Stimulated activated naive CD8-positive, alpha-beta T cell treated with anti-CD3 and anti-CD28 coated beads, Interleukin-15, amount 100 ng/mL, for 72 hours (primary cell): ENCODE measurements at places on chromosomes 3 and 15.

DNA sequence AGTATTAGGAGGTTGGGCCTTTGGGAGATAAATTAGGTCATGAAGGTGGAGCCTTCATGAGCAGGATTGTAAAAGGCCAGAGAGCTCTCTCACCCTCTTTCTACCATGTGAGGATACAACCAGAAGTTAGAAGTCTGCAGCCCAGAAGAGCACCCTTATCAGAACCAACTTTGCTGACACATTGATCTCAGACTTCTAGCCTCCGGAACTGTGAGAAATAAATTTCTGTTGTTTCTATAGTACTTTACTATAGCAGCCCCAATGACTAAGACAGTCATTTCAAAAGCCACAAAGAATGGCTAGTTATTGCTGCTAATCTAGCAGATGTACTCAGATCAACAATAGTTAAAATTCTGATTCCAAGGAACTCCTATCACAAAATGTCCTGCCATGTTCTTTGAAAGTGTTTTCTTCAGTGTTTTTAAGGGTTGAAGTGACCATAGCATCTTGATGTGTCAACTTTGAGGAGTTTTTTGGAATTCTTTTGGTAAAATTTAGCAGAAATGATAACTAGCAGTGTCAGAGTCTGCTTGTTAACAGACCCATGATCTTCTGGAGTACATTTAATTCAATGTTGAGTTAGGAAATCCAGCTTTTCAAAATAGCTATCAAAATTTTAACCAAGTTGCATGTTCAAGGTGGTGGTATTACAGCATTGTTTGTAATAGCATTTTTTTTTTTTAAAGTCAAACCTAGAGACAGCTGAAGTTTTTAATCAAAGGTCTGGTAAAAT is 10.3 kb downstream of the DZIP3 start:
- no peak for DNase-seq

DNA sequence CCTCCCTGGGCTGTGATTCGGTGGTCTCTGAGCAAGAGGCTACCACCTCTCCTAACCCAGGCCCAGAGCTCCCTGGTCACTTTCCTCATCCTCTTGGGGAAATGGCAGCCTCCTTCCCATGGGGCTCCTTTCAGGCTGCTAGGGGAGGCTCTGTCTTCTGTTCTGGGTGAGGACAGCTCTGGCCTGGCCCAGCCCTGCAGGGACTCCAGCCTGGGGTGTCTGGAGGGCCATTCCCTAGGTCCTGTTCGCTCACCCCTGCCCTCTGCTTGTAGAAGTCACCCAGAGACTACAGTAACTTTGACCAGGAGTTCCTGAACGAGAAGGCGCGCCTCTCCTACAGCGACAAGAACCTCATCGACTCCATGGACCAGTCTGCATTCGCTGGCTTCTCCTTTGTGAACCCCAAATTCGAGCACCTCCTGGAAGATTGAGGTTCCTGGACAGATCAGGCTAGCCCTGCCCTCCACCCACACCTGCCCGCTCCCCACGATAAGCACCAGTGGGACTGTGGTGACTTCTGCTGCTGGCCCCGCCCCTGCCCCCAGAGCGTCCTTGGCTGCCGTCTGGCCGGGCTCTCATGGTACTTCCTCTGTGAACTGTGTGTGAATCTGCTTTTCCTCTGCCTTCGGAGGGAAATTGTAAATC is 30.9 kb downstream of the PRKCD start:
- no peak for DNase-seq

GRCh38 chr3:148763986-148764935 is 63.4 kb upstream of the CPB1 start:
- DNase-seq = no peak

DNA sequence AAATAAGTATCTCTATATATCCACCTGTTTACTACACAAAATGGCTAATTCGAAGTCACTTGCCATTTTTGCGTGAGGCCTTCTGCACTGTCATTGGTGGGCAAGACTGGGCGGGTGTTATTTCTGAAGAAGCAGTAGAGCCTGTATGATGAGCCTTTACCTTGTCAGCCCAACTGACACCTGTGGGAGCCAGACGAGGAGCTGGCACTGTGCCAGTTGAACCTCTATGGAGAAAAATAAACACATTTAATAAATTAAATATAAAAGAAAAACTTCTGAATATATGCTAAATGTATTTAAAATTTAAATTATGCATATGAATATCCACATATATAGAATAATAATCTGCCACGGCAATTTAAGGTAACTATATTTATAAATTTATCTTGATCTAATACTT is 109.9 kb downstream of the SCAPER start:
- DNase-seq = no peak

GRCh38 chr3:135917076-135917475 is 48.5 kb upstream of the PPP2R3A start:
- no peak for DNase-seq

- DNase-seq = no peak
Observed at GRCh38 chr3:138399766-138400165, 34.6 kb upstream of the ESYT3 start.

GRCh38 chr15:72939514-72940228 is 112.6 kb upstream of the NEO1 start:
- no peak for DNase-seq

DNA sequence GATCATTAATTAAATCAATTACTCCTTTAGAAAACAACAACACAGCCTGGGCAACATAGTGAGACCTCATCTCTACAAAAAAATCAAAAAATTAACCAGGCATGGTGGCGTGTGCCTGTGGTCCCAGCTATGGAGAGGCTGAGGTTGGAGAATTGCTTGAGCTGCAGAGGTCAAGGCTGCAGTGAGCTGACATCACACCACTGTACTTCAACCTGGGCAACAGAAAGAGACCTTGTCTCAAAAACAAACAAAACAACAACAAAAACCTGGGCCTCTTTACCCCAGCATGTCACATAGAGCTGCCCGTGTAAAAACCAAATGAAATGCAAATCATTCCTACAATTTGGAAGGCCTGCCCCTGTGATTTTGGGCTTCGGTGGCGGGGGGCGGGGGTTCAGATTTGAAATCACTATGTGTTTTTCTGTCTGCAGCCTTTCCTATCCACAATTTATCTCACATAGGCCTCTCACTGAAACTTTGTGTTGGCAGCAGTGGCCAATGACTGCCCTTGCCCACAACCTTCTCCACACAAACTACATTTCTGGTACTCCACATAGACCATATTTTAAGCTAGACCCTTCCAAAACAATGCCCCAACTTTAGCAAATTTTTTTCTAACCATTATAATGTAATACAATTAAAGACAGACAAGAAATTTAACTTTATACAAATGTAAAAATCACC is 6.5 kb downstream of the ADAM10 start:
- DNase-seq = no peak

DNA sequence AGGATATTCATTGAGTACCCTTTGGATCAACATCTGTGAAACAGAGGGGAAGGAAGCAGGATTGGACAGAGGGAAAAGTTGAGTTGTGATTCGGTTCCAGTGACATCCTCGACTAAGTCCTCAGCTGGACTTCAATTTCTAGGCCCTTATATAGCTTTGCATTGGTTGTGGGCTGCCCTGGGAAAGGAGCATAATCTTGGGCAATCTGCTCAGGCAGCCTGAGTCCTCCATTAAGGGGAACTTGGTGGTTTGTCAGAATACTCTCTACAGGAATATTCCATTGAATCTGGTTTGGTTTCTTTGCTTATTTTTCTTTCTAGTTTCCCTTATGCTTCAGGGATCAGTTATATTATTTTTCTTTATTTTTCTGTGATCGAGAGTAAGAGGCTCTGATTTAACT is 94.1 kb downstream of the TCF12 start:
- DNase-seq = no peak

DNA sequence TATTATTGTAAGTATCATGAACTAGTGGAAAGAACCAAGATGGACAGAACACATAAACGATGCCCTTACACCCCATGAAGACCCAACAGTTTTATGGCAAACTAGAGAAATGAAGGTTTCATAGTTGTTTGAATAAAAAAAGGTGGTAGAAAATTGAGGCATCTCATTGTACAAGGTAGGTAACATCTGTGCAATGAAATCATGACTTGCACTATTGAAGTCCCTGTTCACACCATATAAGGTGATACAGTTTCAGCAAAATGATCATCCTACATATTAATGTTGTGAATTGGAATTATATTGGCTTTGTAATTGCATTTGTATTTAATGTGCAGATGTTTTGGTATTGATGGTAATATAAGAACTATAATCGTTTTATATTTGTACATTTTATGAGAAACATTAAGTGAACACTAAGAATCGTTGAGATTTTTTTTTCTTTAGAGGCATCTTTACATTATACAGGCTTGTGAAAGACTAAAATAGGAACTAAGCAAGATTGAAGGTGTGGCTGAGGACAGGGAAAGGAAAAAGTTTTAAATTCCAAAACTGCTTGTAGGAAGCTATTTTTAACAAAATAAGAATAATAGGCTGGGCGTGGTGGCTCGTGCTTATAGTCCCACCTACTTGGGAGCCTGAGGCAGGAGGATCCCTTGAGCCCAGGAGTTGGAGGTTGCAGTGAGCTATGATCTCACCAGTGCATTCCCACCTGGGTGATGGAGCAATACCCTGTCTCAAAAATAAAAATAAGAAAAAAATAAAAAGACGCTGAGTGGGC is 48.5 kb downstream of the CGNL1 start:
- no peak for DNase-seq

- no peak for DNase-seq
Observed at GRCh38 chr3:9037144-9037711, 74.0 kb upstream of the RAD18 start.

- no peak for DNase-seq
Observed at GRCh38 chr3:120642368-120642948, 39.6 kb downstream of the HGD start.

- DNase-seq = no peak
Observed at GRCh38 chr3:55172913-55173312, 245.1 kb upstream of the LRTM1 start.

GRCh38 chr3:188476935-188477334 is 323.0 kb downstream of the LPP start:
- DNase-seq = no peak

DNA sequence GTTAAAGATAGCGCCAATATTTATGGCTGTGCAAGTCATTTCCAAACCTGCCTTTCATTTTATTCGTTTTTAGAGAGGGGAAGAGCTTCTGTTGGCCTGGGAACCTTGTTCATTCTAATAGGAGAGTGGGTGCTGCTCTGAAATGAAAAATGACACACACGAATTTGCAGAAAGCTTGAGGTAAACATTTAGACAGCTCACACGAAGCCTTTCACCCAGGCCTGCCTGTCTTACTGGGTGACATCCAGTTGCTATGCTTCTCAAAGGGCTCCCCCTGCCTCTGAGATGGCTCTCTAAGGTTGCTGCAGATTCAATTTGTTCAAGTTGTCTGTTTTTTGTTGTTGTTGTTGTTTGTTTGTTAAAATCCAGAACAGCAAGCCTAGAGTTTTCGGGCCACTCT is 18.2 kb downstream of the PEX5L start:
- DNase-seq = no peak

DNA sequence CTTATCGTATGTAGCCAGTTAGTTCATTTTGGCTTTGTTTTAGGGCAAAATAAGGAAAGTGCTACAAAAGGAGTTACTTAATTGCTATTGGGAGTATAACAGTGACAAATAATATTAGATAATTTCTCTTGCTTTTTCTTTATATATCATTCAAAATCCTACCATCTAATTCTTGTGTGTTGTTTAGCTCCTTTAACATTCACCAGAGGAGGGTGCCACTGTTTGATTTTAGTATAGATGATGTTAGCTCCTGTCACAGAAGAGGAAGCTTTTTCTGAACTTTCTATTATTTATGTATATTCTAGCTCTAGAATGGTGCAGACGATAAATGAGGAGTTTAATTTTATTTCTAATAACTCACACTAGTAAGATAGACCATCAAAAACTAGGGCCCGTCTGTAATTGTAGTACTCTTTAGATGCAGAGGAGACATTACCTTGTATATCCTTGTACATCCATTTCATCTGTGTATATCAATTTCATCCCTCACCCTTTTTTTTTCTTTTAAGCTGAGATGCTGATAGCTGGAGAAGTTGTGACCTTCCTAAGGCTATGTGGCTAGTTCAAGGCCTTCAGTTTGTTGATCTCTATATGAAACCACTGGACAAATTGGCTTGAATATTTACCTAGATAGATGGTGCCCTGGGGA is 3.0 kb downstream of the PPM1L start:
- no peak for DNase-seq

- no peak for DNase-seq
Observed at GRCh38 chr15:66241087-66241907, 12.3 kb downstream of the MEGF11 start.

DNA sequence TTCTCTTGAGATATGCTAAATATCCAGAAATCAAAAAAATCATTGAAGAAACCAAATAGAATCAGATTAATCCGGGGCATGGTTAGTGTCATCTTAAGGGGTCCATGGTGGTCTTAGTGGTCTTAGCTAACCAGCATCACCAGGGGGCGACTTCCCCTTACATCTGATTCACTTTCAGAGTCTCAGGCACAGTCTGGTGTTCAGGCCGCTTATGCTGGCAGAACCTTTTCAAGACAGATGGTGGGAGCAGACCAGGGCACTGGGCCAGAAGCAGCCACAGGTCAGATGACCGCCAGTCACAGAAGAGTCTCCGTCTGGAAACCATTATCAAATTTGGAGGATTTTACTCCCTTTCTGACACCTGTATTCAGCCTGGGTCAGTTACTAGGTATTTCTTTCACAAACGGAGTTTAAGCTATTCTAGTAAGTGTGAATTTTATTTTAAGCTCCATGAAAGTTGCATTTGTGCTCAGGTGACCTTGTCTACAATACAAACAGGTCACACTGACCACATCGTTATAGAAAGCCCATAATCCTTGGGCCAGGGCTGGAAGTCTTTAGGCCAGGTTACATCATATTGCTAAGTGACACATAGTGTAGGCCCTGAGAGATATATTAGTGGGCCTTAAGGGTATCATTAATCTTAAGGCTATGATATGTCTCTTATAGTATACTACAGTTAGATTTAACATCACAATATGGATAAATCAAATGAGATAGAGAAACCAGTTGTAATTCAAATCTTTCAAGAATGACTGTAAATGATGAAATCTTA is 365.5 kb downstream of the GBE1 start:
- no peak for DNase-seq

DNA sequence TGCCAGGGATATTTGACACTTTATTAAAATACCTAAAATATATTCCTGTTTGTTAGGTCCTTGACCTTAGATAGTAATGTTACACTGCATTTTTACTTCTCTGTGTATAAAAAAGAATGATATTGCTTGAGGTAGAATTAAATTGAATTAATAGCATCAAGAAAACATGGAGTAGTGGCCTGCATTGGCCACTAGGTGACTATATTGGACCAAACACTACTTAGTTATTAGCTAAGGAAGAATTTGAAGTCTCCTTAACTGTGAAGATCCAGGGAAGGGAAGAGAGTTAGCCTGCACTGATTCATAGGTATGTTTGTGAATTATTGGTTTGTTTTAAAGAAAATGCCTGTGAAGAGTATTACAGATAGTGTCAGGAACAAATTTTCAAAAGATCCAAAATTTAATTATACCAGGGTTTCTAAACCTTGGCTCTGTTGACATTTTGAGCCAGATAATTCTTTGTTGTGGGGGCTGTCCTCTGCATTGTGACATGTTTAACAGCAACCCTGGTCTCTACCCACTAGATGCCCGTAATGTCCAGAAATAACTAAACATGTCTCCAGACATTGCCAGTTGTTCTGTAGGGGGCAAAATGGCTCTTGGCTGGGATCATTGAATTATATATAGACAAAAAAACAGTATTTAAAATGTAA is 103.6 kb upstream of the THSD4 start:
- DNase-seq = no peak
